ENCODE measurements at places on chromosomes 4 and X.

GRCh38 chrX:48996969-48997368 is 5.1 kb downstream of the GRIPAP1 start:
- DNase-seq: no peak

- DNase-seq: no peak
Observed at GRCh38 chr4:58119298-58119697, 1009.1 kb upstream of the IGFBP7 start.

DNA sequence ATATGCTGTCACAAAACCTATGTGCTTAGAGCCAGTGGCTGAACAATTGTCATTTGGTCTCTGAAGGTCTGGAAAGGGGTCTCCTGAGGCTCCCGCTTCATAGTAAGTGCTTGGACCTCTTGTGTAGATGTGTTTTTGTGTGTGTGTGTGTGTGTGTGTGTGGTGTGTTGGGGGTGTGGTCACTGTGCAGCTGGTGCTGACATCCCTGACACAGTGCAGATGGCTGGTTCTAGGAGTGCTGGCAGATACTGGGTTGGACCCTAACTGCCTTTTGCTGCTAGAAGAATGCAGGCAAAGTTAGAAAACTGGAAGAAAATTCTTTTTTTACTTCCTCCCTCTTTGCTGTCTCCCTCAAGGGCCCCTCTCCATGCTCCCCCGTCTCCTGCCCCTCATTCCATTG is 1872.6 kb downstream of the ARAP2 start:
- DNase-seq: no peak

- no peak for DNase-seq
Observed at GRCh38 chr4:66885501-66886165, 659.7 kb downstream of the CENPC start.

- peak; percentile 43 for DNase-seq
Observed at GRCh38 chr4:111960241-111960667, 185.0 kb upstream of the FAM241A start.

GRCh38 chr4:14920759-14921320 is 81.4 kb upstream of the CPEB2 start:
- no peak for DNase-seq

DNA sequence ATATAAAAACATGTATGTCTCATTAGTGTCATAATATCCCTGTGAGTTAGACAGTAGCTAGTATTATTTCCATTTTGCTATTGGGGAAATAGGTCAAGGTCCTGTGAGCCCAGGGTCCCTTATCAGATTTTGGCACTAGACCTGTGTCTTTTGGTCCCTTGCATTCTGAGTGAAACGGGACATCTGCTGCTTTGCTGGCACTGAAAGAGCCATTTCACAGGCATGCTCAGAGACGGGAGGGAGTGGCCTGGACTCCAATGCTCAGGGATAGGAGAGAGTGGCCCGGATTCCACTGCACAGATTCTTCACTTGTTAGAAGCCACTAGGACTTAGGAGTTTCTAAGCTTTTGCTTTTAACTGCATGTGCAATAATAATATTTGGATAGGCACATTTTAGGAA is 177.2 kb downstream of the TSPAN5 start:
- DNase-seq: no peak

DNA sequence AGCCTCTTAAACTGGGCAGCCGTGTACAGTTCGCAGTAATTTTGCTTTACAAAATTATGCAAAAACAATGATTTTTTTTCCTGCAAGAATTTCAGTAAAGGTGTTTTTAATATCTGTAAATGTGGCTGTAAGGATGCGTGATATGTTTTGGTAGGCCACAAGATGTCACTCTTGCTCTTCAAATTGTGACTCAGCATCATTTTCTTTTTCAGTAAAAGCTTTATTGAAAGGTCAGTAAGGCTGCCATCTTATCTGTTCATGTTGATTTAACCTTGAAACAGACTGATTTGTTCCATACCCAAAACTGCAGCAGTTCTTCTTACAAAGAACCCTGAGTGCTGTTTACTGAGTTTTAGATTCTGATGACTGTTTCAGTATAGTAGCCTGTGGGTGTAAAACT is 39.9 kb downstream of the TXLNG start:
- peak; percentile 37 for DNase-seq

GRCh38 chr4:25031077-25031621 is 403 bp upstream of the LGI2 start:
- DNase-seq: peak; percentile 10

DNA sequence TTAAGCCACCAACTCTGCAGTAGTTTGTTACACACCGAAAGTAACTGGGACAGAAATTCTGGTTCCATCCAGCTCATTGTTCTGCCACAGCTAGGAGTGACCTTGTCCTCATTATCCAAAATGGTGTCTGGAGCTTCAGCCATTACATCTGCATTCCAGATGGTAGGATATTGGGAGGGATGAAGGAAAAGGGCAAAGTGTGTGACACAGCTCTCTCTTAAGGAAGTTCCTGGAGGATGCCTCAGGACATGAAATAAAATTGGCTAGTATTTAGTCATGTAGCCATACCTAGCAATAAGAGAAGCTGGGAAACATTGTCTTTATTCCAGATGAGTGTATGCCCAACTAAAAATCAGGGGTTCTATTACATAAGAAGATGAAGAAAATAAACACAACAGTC is 262.0 kb downstream of the BCOR start:
- no peak for DNase-seq

DNA sequence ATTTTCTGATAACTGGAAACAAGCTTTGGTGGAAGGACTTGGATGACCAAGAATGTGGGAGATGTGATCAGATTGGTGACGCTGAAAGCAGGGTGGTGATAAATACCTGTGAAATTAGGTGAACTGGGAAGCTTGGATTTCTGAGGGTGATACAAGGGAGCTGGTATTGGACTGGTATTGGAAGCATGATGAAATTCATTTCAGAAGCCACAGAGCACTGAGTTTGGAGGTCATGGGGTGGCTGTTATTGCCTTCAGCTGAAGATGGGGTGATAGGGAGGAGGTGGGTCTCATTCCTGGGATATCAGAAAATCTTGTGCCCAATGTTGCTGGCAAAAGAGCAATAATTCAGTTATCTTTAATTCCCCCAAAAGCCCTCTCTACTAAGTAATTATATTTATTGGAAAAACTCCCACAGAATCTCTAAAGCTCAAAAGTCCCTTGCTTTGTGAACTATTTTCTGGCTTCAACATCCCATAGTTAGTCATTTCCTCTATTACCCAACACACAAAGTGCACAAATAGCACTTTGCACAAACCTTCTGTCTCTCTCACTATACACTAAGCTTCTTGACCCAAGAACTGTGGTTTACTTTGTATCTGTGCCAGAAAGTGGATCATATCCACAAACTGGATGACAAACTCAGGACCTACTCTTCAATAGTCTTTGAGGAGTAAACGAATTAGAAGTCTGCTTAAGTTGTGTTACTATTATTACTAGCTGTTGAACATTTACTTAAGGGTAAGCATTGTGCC is 23.1 kb upstream of the CAMK2D start:
- peak; percentile 98 for DNase-seq

GRCh38 chrX:23292988-23293651 is 41.5 kb upstream of the PTCHD1 start:
- DNase-seq: no peak

DNA sequence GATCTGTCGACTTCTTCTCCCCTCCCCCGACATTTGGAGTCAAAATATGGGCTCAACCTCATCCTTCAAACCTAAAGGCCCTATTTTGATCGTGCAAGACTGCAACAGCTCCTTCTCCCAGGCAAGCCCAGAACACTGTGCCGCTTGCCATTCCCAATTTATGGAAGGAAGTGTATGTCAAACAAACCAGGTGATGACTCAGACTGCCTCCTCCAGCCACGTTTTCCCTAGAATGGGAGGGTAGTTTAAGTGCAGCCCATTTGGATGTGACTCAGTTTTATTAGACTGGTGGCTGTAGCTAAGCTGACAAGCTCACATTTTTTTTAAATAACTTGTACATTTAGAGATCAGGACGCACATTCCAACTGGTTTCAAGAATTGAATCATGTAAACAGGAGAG is 570.4 kb upstream of the DIPK2B start:
- DNase-seq: peak; percentile 96

DNA sequence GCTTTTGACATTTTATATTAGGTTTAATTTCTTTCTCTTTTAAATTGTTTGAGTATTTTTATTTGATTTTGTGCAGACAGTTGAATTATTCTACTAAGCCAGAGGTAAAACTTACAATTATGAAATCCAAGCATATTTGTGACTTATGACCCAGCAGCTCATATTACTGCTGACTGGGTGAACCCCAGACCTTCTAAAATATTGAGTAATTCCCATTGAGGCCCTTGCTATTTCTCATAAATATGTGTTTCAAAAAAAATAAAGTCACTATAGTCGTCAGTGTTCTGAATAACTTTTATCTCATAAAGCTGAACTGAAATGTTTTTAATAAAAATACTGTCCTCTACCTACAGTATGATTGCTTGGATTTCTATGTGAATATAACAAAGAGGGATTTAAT is 303.1 kb downstream of the IQCM start:
- DNase-seq: no peak

GRCh38 chrX:74784629-74785028 is 140.6 kb downstream of the NEXMIF start:
- no peak for DNase-seq

GRCh38 chrX:5640071-5640470 is 588.6 kb downstream of the NLGN4X start:
- DNase-seq: no peak

GRCh38 chr4:163612762-163613161 is 118.3 kb downstream of the TMA16 start:
- no peak for DNase-seq

GRCh38 chr4:91207535-91207934 is 1080.3 kb downstream of the CCSER1 start:
- DNase-seq: no peak

- no peak for DNase-seq
Observed at GRCh38 chrX:9440116-9440844, 24.6 kb upstream of the TBL1X start.

DNA sequence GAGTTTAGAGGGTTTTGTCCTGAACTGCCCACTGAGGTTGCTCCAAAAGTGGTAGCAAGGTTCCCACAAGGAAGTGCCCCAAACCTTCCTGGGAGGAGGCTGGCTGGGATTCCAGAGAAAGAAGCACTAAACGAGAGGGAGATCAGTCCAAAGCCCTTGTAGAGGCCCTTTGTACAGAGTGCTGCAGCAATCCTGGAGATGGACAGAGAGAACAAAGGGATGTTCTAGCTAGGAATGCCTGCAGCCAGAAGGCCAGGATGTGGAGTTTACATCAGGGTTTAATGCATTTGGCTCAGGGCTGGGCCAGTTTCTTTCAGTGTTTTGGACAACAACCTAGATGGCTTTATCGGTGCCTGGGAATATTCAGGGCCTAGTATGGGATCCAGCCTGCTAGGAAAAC is 2155.1 kb upstream of the AGA start:
- no peak for DNase-seq

DNA sequence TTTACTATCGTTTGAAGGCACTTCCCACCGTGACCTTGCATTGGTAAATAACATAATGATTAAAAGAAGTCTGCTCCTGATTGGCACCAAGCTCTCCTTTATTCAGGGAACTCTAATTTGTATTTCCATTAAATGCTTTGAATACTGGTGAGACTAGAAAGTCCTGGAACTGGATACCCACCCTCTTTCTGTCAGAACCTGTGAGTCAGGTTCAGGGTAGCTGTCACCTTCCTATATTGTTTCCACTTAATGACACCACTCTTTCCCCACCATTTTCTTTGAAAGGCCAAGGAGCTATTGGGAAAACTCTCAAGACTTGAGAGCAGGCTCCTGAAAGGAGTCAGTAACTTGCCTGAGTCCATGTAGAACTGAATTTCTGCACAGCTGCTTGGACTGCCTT is 55.9 kb upstream of the RASSF6 start:
- no peak for DNase-seq

- no peak for DNase-seq
Observed at GRCh38 chrX:150411656-150412055, 48.5 kb downstream of the MAMLD1 start.

DNA sequence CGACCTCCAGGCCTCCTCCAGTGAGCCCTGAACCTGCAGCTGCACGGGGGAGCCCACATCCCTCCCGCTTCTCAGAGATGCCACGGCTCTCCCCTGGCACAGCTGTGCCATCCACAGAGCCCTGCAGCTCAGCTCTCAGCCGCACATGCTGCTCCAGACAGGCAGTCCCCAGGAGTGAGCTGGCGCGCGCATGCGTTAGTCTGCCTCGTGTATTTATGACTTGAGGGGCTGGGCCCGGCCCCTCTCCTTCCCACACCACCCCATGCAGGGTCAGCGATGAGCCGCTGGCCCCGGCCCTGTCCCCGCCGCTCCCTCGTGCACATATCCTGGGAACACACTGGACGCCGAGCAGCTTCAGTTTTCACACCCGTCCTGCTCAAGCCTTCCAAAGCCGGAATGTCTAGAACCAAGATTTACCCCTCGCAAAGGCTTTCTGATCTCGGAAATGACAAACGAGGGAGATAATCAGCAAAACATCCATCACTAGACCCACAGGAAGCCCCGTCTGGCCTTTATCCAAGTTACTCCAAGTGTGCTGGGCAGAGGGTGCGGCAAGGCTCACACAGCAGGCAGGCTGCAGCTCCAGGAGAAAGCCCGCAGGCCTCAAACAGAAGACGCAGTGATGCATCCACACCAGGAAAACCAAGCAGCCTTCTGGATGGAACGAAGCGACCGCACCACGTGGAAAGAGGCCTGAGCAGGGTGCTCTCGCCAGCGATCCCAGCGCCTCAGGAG is 24.3 kb downstream of the GAK start:
- peak; percentile 92 for DNase-seq

DNA sequence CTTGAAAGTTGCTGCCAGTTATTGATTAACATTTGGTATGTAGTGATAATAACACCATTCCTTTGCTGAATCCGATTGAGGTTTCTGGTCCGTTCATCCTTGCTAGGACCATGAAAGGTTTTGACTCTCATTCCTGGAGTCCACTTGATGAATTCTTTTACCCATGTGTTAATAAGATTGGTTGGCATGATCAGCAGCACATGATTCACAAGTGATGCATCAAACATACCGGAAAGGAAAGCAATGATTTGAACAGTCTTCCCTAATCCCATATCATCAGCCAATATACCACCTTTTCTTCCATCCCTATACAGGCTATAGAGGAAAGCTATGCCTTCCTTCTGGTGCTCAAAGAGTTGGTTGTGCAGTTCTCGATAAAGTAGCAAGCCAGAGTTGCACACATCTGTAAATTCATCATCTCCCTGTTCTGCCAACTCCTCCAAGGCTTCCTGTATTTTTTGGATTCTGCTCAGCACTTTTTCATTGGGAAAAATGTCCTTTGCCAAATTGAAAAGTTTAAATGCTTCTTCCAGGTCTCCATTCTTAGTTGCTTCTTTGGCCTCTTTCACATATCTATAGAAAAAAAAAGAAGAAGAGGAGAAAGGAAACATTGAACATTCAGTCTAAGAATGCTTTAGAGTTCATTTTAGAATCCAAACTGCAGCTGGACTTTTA is 26.7 kb downstream of the PIN4 start:
- DNase-seq: peak; percentile 0

GRCh38 chrX:38636949-38637819 is 75.8 kb downstream of the TSPAN7 start:
- no peak for DNase-seq

- peak; percentile 14 for DNase-seq
Observed at GRCh38 chrX:136199365-136199764, 51.8 kb downstream of the MAP7D3 start.

- no peak for DNase-seq
Observed at GRCh38 chr4:21447301-21448054, 501.1 kb downstream of the KCNIP4 start.
